ENCODE measurements at places on chromosomes 11 and 22.

DNA sequence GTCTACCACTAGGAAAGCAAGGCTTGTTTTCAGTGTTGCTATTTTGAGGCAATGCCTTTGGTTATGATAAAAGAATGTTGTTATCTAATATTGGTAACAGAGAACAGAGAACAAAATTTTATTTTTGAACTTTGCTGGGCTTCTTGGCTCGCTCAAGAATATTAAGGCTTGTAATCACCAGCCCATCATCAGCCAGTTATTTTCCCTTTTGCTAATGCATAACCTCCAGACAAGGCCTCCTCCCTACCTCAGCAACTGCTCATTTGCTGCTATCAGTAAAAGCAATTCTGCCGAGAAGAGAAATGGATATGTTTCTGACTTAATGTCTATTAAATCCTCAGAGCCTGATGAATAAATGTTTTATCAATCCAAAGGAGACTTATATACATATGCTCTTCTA lies 8.9 kb downstream of the MTMR2 start:
- no peak for DNase-seq
- no peaks in the 10 kb centered on the region for H3K27me3 ChIP-seq
- H3K4me1 ChIP-seq, result peaks cover 2% of the 10 kb centered on the region
- H3K36me3 ChIP-seq, result no peaks in the 10 kb centered on the region

DNA sequence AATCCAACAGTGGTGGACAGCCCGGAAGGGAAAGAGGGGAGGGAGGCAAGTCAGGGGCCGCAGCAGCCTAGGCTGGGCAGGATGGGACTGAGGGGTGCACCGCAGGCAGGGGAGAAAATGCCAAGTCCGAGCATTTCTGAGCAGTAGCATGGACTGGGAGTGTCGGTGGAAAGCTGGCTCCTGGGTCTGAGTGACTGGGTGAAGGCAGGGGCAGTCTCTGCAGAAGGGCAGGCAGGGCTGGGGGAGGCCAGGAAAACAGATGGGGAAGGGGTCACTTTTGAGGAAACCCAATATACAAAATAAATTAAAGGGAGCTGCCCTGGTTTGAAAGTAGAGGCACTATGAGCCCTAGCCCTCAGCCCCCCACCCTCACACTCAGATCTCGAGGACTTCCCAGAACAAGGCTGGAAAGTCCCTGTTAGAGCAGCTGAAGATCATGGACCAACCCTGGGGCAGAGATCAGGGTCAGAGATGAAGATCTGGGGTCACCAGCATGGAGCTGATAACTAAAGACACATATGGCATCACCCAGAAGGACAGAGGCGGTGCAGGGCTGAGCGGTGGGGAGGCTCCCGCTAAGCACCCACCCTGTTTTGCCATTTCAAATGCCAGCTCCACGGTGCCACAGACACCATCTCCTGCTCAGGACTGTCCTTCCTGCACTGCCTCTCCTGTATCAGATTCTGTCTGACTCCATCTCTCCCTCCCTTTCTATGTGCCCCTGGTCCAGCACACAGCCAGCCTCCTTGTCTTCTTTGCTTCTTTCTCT lies 32.4 kb upstream of the ETS1 start:
- no peak overlapping the region for H3K27ac ChIP-seq
- no peaks in the 10 kb centered on the region for H3K27me3 ChIP-seq
- H3K4me1 ChIP-seq, result no peaks in the 10 kb centered on the region
- H3K4me3 ChIP-seq, result no peak overlapping the region
- DNase-seq, result no peak

DNA sequence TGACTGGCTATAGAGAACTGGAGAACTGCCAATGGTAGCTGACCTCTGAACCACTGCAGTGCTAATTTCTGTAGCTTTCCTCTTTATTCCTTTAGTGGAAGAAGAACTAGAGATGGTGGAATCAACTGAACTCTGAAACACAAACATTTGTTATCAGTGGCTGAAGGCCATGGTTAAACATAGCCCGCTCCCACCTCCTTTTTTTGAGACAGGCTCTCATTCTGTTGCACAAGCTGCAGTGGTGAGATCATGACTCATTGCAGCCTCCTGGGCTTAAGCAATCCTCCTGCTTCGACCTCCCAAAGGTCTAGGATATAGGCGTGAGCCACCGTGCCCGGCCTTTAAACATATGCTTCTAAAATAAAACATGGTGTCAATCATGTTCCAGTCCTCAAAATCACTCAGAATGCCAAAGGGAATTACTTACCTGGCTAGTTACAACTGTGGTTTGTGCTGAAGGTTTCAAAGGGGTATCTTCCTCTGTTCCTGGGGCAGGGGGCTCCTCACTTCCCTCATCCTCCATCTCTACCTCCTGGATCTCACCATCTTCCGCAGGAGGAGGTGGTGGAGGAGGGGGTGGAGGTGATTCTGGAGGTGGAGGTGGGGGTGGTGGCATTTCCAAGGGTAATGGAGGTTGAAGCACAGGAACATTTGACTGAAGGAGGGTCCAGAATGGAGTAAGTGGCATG lies 9.0 kb upstream of the AGBL2 start:
- no peak overlapping the region for H3K4me3 ChIP-seq
- DNase-seq, result no peak
- H3K36me3 ChIP-seq, result peaks cover 13% of the 10 kb centered on the region
- no peaks in the 10 kb centered on the region for H3K27me3 ChIP-seq
- H3K27ac ChIP-seq, result no peak overlapping the region

- H3K27me3 ChIP-seq, result no peaks in the 10 kb centered on the region
- no peak for DNase-seq
- H3K4me3 ChIP-seq, result no peak overlapping the region
Measured at GRCh38 chr22:44459041-44459440, 39.0 kb downstream of the RTL6 start.

DNA sequence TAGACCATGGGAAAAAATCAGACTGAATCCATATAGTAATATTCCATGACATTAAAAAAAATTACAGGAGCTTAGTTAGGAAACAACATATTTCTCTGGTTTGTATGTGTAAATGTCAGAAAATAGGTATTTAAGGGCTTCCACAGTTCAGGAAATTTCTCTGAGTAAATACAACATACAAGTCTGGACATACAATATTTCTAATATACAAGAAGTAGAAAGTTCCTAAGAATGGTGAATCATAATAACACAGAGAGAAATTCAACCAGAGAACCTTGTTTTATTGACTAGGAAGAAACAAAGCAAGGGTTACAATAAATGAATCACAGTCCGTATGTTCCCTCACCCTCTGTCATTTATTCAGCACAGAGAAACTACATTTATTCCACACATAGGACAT lies 532.7 kb upstream of the FAT3 start:
- H3K4me3 ChIP-seq, result no peak overlapping the region
- H3K4me1 ChIP-seq, result no peaks in the 10 kb centered on the region
- no peak for DNase-seq

- peak; percentile 63 for DNase-seq
- H3K27me3 ChIP-seq, result no peaks in the 10 kb centered on the region
- no peak overlapping the region for H3K27ac ChIP-seq
- H3K36me3 ChIP-seq, result no peaks in the 10 kb centered on the region
Measured at GRCh38 chr11:126592496-126593410, 237.3 kb downstream of the ST3GAL4 start.

GRCh38 chr11:2687782-2688191 lies 12.0 kb downstream of the KCNQ1OT1 start:
- H3K4me1 ChIP-seq, result no peaks in the 10 kb centered on the region
- no peaks in the 10 kb centered on the region for H3K27me3 ChIP-seq
- H3K27ac ChIP-seq, result no peak overlapping the region
- no peak overlapping the region for H3K4me3 ChIP-seq

GRCh38 chr11:64381350-64381749 lies 22.4 kb downstream of the RPS6KA4 start:
- DNase-seq, result no peak
- H3K27me3 ChIP-seq, result no peaks in the 10 kb centered on the region
- no peaks in the 10 kb centered on the region for H3K36me3 ChIP-seq
- no peaks in the 10 kb centered on the region for H3K4me1 ChIP-seq

DNA sequence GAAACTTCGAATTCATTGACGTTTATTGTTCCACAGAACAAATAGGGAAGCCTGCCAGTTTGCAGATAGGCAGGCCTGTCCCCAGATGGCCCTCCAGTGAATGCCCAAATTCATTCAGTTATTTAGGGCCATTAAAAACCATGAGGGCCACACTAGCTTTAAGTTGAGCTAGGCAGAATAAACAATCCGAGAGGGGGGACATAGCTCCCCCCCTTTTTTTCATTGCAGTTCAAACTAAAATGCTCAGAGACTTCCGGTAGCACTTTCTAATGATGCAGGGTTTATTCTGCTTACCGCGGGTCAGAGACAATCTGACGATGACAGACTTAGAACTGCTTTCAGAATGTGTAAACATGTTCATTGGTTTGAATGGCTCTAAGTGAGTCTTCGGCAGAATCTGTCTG lies 72.0 kb downstream of the ZBTB16 start:
- no peak for DNase-seq
- no peaks in the 10 kb centered on the region for H3K36me3 ChIP-seq
- peak overlapping the region; percentile 75 for H3K27ac ChIP-seq
- peaks cover 21% of the 10 kb centered on the region for H3K4me1 ChIP-seq
- no peak overlapping the region for H3K4me3 ChIP-seq

DNA sequence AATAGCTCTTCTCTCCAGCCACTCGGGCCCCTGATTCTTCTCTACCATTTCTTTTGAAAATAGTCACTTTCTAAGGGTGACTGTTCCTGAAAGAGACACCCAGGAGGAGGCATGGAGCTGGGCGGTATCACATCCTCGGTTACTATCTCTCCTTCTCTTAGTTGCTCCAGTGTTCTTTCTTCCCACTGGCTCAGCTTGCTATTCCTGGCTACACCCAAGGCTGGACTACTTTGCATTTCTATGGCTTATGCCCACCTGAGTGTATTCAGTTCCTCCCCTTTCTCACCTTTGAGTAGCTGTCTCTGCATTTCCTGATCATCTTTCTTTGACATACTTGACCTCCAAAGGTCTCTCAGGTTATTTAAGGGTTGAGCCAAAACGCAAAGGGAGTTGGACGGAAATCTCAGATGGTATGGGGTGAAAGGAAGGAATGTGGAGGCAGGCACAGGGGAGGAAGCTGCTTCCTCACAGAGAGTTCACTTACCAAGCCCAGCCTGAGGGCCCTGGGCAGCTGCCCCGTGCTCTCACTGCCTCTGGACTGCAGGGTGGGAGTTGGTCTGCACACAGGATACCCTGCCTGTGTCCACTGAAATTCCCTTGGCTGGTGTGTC lies 155.7 kb downstream of the SNX19 start:
- no peak overlapping the region for H3K4me3 ChIP-seq
- no peak for DNase-seq
- no peaks in the 10 kb centered on the region for H3K4me1 ChIP-seq
- no peak overlapping the region for H3K27ac ChIP-seq

GRCh38 chr11:114562166-114562916 lies 2.7 kb upstream of the NXPE1 start:
- no peaks in the 10 kb centered on the region for H3K4me1 ChIP-seq
- H3K27ac ChIP-seq, result no peak overlapping the region
- no peak overlapping the region for H3K4me3 ChIP-seq
- no peaks in the 10 kb centered on the region for H3K27me3 ChIP-seq
- H3K36me3 ChIP-seq, result no peaks in the 10 kb centered on the region

GRCh38 chr22:19723983-19724827 lies 866 bp downstream of the GP1BB start:
- H3K36me3 ChIP-seq, result no peaks in the 10 kb centered on the region
- H3K27ac ChIP-seq, result no peak overlapping the region
- H3K27me3 ChIP-seq, result no peaks in the 10 kb centered on the region

DNA sequence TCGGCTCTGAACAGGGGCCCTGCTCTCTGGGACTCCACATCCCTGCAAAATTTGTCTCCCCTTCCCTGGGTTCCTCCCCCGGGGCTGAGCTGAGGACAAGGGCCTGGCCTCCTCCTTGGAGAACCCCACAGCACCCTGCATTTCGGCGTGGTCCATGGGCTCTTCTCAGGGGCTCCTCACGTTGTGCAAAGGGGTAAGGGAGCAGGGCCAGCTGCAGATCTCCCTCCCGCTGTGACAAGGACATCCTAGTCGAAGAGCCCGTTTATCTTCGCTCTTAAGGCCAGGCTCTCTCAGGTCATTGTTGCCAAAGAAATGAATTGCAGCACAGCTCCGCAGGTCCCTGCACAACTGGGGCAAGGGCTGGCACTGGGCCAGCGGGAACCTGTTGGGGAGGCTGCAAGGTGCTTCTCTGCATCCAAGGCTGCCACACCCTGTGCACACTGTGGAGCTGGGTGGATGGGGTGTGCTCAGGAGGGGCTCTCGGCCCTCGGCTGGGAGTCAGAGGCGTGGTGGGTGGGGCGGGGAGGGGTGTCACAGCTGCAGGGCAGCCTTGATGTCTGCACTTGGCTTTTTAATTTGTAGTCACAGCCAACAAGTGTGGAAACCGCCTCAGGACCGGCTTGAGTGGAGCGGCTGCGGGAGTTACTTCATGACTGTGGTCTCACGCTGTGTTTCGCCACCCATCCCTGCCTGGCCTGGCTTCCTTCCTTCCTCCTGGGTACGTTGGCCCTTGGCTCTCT lies 26.6 kb upstream of the SEPTIN5 start:
- no peak for DNase-seq
- H3K4me3 ChIP-seq, result no peak overlapping the region
- H3K27me3 ChIP-seq, result no peaks in the 10 kb centered on the region
- no peaks in the 10 kb centered on the region for H3K4me1 ChIP-seq
- H3K36me3 ChIP-seq, result no peaks in the 10 kb centered on the region

DNA sequence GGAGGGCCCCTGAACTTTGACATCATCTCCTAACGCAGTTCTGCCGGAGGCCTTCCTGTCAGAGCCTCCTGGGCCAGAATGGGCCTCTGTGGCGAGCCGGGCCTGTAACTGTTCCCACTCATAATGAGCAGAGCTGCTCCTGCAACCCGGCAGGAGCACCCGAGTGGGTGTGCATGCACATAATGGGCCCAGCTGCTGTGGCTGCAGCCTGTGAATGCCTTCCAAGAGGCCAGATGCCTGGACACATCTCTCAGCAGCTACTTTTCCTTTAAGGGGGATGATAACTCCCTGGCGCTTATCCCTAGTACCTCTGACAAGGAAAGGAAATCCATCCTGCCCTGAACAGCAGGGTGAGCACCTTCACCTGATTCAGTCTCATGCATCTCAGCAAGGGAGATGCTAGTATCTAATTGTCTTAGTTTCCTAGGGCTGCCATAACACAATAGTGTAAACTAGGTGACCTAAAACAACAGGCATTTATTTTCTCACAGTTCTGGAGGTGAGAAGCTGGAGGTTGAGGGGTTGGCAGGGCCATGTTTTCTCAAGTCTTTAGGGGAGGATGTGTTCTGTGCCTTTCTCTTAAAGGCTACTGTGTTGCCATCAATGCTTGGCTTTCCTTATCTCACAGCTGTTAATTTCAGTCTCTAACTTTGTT lies 120.5 kb downstream of the TEAD1 start:
- no peaks in the 10 kb centered on the region for H3K4me1 ChIP-seq
- H3K4me3 ChIP-seq, result no peak overlapping the region
- DNase-seq, result no peak
- no peaks in the 10 kb centered on the region for H3K36me3 ChIP-seq
- H3K27me3 ChIP-seq, result no peaks in the 10 kb centered on the region

All from aorta (tissue), 5 donors.